ENCODE measurements at places on chromosomes 16 and 17.

GRCh38 chr16:970386-970765 is 408 bp downstream of the LMF1 start:
- DNase-seq: no peak

GRCh38 chr17:4535667-4536258 is 19.4 kb downstream of the MYBBP1A start:
- DNase-seq: no peak

GRCh38 chr17:46944931-46945330 is 22.0 kb downstream of the GOSR2 start:
- no peak for DNase-seq

GRCh38 chr16:79838496-79839259 is 238.1 kb upstream of the MAF start:
- DNase-seq: no peak

DNA sequence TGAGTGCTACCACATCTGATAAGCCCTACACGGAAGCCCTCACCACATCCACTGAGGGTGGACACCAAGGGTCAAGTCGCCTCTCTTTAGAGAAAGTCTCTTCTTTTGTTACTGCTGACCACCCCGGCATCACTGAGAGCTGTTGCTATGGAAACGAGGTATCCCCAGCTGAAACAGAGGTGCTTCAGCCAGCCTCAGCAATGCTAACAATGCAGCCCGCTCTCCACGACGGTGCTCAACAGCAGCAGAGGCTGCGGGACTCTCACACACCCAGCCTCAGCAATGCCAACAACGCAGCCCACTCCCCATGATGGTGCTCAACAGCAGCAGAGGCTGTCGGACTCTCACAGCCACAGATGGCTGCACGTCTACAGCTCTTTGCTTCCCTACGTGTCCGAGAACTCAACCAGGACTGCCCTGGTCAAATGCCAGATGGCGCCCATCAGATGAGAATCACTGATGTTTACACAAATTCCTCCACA is 41.4 kb downstream of the VPS53 start:
- DNase-seq: no peak

GRCh38 chr17:69857412-69857835 is 217.6 kb upstream of the KCNJ16 start:
- no peak for DNase-seq

DNA sequence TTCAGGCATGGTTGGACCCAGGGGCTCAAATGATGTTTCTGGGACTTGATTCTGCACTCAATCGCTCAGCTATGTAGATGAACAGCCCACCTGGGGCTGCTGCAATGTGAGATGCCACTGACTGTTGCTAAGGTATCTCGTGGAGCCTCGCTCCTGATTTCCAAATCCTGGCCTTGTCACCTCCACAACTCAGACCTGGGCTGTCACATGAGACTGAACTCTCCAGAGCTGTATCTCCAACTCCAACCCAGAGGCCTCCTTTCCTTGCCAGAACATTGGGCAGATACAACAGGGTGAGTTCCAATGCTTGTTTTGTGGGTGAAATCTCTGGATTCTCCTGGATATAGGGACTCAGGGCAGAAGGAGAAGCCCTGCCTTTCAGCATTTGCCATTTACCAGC is 79.5 kb downstream of the GNAO1 start:
- no peak for DNase-seq

Measured in occipital lobe (tissue), 3 donors.